Muscle of arm (tissue), 14 donors: ENCODE measurements at places on chromosomes 12 and 14. TPM values are rescaled to one million over a fixed set of nuclear protein-coding genes. Genes with fewer than 3 reads are reported as not detected.

The TPH2 gene
- not detected for polyA plus RNA-seq

The TAS2R43 gene
- polyA plus RNA-seq, result 0.18 TPM

GRCh38 chr12:99235381-99235780, 412.2 kb upstream of the GARIN6 start:
- no peak for DNase-seq

DNA sequence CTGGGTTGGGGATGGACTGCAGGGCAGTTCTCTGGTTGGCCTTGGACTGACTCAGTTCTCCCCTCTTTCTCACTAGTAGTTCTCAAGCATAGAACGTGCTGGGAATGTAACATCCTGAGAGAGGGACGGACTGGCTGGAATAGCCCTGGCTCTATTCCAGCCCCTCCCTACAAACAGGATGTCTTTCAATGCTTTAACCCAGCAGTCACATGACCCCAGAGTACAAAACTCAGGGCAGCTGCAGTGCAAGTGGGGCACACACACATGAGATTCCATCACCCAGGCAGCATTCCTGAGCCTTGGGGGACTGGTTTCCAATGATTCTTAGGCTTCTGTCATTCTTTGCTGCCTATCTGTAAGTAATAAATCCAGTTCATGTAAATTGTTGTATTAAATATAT, 1.6 kb upstream of the ACOT6 start:
- DNase-seq, result no peak
